CD4-positive, alpha-beta memory T cell (primary cell): ENCODE measurements at places on chromosomes 5 and 9.

GRCh38 chr9:110620726-110621125, 41.2 kb upstream of the SVEP1 start:
- DNase-seq: no peak

DNA sequence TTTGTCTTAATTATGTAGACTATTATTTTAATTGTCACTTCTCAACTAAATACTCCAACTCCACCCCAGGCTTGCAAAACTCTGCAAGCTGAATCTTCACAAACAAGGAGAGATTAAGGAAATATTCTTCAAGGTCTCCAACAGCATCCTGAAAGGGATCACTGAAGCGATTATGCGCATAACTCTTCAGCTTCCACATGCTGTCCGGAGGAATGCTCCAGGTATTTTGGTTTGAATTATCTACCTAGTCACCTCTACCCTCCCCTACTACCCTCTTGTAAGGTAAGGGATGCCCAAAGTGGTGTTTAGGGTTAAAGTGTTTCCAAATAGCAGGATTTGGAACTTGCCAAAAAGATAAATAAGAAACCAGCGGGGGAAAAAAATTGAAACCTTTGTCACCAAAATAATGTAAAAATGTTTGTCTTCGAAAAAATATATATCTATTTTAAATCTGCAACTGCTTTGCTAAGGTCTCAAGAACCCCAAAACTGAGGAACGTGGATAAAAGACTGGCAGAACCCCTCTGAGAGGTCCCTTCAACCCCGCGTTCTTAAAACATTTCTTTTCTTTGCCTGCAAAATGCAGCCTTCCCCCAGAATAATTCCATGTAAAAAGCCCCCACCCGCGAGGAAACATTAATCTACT, 11.6 kb downstream of the PTCH1 start:
- DNase-seq: no peak

- no peak for DNase-seq
Observed at GRCh38 chr5:124239572-124239971, 506.9 kb downstream of the ZNF608 start.

- DNase-seq: no peak
Observed at GRCh38 chr5:111211341-111211740, 12.8 kb upstream of the CAMK4 start.

DNA sequence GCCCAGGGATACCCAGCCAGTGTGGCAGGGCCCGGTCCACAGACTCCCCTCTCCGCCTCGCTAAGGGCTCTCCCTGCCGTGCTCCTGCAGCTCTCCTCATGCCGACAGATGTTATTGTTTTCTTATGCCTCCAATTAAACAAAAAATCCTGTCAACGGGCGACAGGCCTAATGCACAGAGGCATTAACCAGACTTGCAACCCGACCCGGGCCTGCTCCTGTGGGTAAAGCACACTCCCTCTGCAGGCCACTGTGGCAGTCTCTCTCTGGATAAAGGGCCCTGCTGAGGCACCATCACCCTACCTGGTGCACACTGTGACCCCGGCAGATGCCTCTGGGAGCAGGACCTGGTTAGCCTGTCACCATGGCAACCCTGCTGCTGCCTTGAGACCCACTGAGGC, 27.5 kb upstream of the HAND1 start:
- DNase-seq: no peak

DNA sequence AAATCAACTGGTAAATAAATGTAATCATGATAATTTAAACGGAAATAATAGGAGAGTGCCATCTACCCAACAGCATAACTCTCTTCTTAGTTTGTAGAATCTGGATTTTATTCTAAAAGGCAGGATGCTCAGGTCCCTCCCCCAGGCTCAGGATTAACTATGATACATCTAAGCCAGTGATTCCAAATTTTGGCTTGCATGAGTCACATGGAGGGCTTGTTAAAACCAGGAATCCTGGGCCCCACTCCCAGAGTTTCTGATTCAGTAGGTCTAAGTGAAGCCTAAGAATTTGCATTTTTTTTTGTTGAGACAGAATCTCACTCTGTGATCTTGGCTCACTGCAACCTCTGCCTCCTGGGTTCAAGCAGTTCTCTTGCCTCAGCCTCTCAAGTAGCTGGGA, 62.3 kb upstream of the ZFR start:
- no peak for DNase-seq

- no peak for DNase-seq
Observed at GRCh38 chr5:21910731-21911130, 942.4 kb downstream of the CDH12 start.

DNA sequence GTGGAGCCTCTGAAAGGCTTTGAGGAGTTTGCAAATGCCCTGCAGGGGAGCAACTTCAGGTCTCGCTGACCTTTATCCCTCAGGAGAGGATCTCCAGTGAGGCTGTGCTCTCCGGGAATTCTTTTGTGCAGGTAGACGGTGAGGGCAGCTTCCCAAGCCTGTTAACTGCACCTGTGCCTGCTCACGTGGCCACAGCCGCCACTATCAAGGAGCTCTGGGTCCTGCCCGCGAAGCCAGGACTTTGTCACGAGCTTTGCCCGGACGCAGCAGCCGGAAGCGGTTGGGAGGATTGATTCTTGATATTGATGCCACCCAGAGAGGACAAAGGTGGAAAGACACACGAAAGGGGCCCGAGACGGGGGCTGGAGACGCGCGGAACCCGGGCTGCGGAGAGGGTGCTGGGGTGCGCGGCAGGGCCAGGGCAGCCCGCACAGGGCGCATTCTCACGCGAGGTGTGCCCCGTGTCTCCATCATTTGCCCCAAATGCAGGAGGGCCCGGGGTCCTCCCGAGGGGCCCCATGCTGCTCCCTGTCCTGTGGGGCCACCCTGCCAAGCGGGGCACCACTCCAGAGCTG, 18.2 kb downstream of the SLC9A3 start:
- DNase-seq: no peak

DNA sequence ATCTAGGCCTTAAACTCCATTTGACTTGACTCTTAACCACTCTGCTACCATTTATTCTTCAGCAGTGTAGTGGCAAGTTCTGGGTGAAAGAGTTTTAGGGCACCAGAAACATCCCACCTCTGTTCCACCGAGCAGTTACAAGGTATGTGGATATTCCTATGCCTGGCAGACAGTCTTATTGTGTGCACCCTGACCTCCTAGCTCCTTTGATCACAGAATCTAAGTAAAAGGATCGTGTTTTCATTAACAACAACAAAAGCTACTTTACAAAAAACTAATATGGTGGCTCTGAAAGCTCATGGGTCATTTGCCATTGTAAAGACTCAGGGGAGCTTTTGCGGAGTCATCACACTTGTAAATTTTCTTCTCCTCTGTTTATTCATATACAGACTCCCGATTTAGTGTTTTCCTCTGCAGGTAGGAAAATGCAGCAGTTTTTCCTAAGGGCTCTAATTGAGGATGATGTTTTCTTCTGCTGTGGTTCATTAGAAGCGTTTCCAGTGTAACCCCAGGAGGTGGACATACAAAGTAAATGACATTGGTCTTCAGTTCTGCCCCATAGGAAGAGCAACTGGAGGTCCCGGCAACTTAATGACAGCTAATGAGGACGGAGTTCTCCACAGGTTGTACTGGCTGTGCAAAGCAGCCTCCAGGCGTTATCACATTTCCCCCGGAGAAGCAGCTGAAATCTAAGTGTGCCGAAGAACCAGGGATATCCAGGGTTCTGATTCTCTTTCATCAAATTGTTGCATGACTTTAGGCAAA, 78.2 kb downstream of the ATP10B start:
- DNase-seq: no peak

- no peak for DNase-seq
Observed at GRCh38 chr5:56529666-56530430, 285.5 kb upstream of the MAP3K1 start.

DNA sequence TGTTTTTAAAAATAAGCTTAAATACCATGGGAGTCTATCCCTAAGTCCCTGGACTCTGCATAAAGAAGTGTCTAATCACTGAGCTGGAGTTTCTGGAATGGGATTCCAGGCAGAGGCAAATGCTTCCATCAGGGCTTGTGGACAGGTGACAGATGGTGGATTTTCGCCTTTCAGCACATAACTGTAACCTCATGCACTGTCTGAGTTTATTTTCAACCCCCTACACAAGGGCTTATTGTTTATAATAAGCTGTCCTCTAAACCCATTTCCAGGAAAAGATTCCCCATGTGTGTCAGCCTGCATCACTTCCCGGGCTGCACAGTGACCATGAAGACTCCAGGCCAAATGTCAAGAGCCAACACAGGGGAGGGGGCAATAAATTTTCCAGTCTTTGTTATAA, 264.0 kb downstream of the PIK3R1 start:
- no peak for DNase-seq

DNA sequence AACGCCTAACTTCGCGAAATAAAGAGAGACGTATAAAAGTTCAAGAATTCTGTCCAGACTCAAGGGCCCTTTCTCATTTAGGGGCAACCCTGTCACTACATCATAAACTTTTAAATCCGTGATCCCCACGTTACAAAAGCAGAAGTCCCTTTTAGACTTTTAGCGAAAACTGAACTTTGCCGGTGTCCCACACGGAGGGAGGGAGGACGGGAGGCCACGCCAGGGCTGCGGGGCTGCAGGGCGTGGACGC, 515 bp upstream of the F2R start:
- peak; percentile 19 for DNase-seq

DNA sequence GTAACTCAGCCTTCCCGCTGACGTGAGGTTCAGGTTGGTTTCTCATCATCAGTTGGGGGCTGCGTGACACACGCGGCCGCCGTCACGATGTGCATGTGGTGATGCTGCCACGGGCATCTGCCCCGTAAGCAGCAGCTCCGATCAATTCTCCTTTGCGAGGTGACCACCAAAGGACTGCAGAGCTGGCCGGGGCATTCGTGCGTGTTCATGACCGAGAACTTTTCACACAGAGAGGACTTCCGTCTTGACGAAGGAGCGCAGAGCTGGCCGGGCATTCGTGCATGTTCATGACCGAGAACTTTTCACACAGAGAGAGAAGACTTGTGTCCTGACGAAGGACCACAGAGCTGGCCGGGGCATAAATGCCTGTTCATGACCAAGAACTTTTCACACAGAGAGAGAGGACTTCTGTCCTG, 3.8 kb upstream of the LCN1 start:
- no peak for DNase-seq

DNA sequence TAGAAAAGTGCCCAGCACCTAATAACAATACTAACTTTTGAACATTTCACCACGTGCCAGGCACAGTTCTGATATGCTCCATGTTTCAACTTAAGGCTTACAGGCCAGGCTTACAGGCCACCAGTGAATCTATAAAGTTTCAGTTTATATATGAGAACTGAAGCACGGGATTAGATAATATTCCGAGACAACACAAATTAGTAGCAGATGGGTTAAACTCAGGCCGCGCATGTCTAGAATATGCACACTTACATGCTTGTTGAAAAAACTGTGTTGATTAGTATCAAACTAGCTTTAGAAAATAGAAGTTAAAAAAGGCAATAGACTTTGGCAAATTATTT, 587.9 kb downstream of the MTRR start:
- DNase-seq: no peak

DNA sequence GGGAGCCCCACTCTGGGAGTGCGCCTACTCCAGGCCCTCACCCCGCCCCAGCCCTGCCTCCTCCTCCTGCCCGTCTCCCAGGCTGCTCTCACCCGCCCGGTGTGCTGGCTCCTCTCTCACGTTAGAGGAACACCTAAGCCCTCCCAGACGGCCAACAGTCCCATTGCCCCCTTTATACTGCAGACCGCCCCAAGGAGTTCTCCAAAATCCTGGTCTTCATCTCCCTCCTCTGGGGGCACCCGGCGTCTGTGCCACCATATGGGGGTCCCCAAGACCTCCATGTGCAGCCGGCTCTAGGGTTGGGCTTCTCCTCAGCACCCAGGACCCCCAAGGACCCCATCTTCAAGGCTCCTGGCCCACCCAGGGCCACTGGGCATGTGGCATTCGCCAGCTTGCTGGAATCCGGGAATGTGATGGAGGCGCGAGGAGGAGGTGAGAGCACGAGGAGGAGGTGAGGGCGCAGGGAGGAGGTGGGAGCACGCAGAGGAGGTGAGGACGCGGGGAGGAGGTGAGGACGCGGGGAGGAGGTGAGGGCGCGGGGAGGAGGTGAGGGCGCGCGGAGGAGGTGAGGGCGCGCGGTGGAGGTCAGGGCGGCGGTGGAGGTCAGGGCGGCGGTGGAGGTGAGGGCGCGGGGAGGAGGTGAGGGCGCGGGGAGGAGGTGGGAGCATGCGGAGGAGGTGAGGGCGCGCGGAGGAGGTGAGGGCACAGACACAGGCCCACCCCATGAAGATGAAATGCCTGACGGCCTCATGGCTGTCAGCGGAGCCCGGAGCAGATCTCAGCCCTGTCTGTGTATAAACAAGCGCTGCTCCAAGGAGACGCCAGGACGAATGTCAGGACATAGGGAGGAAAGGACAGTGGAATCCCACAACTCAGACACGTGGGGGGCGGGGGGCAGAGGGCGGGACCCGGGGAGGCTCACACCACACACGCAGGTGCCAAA, 41.2 kb downstream of the EXD3 start:
- no peak for DNase-seq

GRCh38 chr9:79652598-79652997, 80.8 kb downstream of the TLE4 start:
- no peak for DNase-seq

GRCh38 chr5:180127682-180128670, 56.4 kb upstream of the RNF130 start:
- no peak for DNase-seq

DNA sequence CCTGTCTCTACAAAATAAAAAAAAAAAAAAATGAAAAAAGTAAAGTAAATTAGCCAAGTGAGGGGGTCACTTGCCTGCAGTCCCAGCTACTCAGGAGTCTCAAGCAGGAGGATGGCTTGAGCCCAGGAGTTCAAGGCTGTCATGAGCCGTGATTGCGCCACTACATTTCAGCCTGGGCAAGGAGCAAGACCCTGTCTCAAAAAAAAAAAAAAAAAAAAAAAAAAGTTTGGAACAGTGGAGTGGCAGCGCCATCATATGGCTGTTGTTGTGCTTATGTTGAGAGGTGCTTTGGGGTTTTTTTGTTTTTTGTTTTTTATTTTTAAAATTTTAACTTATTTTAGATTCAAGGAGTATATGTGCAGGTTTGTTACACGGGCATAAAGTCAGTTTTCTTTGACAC, 3.6 kb downstream of the BRIX1 start:
- no peak for DNase-seq

DNA sequence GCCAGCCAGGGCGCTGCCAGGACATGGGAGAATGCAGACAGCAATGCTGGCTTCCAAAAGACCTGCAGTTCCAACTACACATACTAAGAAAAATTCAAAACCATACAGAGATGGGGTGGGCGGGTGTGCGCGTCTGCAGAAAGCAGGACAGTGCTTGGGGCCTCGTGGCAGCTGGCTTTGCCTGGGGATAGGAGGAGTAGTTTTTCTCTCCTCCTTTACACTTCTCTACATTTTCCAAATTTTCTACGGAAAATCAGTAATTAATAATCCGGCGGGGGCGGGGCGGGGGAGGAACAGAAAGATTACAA, 43.6 kb upstream of the SARDH start:
- DNase-seq: no peak

- no peak for DNase-seq
Observed at GRCh38 chr9:7097785-7098752, 340.3 kb downstream of the KDM4C start.

DNA sequence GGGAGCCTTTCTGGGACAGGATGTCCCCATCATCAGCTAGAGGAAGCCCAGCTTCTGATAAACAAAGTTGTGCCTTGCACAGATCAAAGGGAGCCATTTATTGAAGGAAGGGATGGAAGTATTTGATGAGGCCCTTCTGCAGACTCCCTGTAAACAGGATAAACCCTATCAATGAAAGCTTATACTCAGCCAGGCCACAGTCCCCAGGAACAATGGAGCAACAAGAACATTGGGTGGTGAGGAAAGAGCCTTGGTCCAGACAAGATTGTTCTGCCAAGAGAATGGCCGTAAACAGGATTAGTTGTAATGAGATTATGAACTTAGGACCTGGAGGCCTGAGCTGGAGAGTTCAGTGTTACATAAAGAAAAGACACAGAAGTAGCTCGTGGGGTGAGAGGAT, 40.5 kb upstream of the LIFR start:
- DNase-seq: no peak
